ENCODE measurements at places on chromosomes 1 and 21.

DNA sequence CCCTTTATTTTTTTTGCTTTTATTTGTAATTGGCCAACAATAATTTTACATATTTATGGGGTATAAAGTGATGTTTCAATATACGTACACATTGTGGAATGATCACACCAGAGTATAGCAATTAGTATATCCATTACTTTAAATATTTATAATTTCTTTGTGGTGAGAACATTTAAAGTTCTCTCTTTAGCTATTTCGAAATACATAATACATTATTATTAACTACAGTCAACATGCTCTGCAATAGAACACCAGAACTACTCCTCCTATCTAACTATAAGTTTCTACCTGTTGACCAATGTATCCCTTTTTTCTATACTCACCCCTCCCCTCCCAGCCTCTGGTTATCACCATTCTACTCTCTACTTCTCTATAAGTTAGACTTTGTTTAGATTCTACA, 77.4 kb downstream of the SCMH1 start:
- no peak for DNase-seq

GRCh38 chr1:180244840-180245239, 14.8 kb downstream of the LHX4 start:
- no peak for DNase-seq

DNA sequence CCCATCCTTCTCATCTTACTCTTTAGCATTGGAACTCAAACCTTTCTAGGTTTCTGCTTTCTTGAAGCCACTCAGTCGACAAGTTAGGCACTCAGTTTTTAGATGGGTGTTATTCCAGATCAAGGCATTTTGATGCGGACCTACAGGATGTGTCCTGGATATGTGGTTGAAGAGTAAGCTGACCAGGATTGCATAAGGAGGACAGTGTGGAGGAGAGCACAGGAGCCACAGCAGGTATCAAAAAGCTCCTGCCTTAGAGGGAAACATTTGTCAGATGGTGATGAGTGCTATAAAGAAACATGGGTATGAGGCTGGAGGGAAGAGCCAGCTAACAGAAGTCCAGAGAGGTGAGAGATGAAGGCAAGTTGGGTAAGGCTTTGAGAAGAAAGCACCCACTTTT, 33.9 kb upstream of the OPRD1 start:
- DNase-seq, result no peak

- no peak for DNase-seq
Observed at GRCh38 chr21:46598581-46599572, 6.0 kb downstream of the S100B start.

- no peak for DNase-seq
Observed at GRCh38 chr1:106232128-106232527, 824.3 kb upstream of the PRMT6 start.

DNA sequence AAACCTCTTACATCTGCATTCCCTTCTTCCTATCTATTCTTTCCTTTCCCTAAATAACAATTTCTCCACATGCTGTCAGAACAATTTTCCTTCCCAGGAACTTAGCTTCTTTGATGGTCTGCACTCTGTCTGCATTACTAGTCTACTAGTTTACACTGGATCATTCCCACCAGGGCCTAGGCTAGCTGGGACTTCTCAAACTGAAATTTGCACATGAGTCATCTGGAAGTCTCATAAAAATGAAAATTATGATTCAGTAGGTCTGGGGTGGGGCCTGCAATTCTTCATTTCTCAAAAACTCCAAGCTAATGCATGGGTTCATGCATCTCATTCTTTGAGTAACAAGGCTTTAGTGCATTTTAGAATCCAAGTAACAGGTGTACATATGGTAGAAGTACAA, 74.2 kb downstream of the GABPA start:
- DNase-seq, result no peak

Measured in activated T-helper 1 cell treated with anti-CD3 and anti-CD28 coated beads, Interleukin-2, amount 50 U/mL, for 16 hours (primary cell).